ENCODE measurements at places on chromosomes 4 and X. TPM values are rescaled to one million over a fixed set of nuclear protein-coding genes. Genes with fewer than 3 reads are reported as not detected.

DNA sequence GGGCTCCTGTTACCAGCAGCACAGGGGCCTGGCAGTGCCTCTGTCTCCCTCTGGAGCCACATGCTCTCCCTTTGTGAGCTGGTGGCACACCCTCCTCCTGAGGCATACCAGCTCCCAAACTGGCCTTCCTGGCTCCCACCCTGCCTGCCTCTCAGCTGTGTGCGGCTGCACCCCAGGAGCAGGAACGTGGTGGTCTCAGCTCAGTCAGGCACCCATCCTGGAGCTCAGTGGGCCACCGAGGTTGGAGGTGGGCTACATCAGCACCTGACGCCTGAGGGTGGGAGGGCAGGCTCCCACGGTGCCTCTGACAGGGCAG, 85.9 kb upstream of the NKX1-1 start:
- DNase-seq = no peak

GRCh38 chr4:82005158-82005557, 368.6 kb downstream of the HNRNPD start:
- no peak for DNase-seq

MAGEB2 gene
- not detected for total RNA-seq

TBX22 gene
- total RNA-seq = not detected

DNA sequence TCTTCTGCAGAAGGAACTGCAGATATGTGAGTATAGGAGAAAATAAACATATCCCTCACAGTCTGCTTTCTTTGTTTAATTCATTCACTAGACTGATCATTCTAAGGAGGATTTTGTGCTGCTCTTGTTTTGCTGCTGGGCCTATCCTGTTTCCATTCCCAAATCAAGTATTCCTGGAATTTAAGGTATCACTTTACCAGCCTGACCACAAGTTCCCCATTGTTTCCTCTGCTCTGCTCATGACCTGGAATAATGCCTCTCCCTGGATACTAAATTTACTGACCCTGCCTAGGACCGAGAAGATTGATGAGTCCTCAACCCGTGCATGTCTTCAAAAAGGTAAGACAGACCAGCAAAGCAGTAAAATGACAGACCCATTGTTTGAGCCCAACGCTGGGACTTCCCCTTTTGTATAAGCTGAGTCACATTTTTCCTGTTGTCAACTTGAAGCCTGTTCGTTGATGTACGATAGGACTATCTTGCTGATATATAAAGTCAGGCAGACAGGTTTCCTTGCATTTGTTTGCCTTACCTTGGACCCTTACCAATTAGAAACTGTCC, 85.5 kb upstream of the TET2 start:
- peak; percentile 85 for DNase-seq

Measured in GM12878 (cell line).